ENCODE measurements at places on chromosomes 3 and 15.

- DNase-seq = no peak
Observed at GRCh38 chr3:72329354-72329753, 518.9 kb downstream of the SHQ1 start.

- no peak for DNase-seq
Observed at GRCh38 chr15:94968133-94968532, 736.8 kb downstream of the MCTP2 start.

DNA sequence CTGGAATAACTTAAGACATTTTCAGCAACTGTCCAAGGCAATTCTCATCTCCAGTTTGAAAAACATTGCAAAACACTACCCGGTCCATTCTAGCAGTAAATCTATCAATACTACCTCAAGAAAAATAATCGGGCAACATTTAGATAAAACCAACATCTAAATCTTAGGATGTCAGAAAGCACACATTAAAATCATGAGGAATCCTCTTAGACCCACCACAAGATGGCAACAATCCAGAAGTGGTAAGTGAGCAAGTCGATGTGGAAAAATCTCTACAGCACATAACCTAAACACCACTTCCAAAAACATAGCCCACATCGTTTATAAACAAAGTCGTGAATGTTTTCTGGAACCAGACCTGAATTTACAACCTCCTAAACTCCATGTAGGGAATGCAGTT lies 5.7 kb downstream of the PLCH1 start:
- DNase-seq = no peak

DNA sequence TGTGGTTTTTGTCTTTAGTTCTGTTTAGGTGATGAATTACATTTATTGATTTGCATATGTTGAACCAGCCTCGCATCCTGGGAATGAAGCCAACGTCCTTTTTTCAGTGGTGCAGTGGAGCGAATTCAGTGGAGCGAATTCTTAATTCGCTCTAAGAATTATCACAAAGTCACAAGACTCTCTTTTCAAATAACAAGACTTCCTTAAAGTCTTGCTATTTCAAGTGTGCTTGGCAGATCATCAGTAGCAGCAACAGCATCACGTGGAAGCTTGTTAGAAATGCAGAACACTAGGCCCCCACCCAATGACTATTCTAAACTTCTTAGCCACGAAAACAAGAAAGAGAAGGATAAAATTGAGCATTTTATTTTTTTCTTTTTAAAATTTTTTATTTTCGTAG lies 58.1 kb upstream of the CD200R1L start:
- DNase-seq = no peak

DNA sequence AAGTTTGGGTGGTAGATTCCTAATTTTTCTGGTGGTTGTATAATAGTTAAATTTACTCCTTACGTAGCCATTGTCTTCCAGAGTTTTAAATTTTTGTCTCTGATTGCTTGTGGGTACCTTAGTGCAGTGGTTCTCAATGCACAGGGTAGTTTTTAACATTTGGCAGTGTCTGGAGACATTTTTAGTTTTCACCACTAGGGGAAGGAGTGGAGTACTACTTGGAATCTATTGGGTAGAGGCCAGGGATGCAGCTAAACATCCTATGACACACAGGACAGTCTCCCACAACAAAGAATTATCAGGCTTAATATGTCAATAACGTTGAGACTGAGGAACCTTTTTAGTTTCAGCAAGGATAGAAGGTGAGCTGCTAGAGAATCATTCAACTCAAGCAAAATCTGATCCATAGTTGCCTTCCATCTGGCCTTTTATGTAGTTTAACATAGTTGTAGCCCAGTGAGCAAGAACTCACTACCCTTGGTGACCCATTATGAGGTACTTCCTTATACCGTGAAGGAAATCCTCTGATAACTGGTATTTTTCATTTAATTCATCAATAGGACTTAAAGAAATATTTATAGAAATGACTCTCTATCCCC lies 8.6 kb upstream of the STX19 start:
- no peak for DNase-seq

GRCh38 chr15:49196856-49197255 lies 26.8 kb downstream of the GALK2 start:
- no peak for DNase-seq

GRCh38 chr15:88912500-88912921 lies 668 bp downstream of the MFGE8 start:
- DNase-seq = no peak

GRCh38 chr3:11238880-11239279 lies 33.3 kb upstream of the ATG7 start:
- no peak for DNase-seq

DNA sequence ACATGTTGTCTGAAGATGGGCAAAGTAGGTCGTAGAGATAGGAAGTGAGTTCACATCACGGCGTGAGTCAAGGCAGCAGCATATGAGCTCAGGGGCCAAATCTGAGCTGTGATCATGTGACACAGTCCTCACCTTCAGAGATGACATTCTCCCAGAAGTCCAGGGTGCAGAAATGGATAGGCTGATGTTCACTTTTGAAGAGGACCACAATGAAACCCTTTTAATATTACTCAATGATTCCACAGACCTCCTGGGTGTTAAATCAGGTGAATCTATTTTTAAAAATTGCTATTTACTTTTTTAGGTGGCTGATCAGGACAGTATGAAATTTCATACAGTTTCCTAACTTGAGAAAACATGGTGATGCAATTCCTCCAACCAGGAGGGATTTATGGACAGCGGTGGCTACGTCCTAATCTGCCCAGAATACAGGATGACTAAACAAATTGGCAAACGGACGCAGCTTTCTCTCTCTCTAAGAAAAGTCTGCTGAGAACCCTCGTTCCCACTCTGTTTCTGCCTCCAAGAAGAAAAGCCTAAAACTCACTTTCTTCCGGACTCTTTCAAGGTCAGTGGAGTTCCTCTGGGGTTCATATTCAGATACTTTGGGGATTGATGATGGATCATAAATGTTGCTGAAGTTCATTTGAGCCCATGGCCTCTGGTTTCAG lies 34.4 kb downstream of the B3GNT5 start:
- DNase-seq = no peak

DNA sequence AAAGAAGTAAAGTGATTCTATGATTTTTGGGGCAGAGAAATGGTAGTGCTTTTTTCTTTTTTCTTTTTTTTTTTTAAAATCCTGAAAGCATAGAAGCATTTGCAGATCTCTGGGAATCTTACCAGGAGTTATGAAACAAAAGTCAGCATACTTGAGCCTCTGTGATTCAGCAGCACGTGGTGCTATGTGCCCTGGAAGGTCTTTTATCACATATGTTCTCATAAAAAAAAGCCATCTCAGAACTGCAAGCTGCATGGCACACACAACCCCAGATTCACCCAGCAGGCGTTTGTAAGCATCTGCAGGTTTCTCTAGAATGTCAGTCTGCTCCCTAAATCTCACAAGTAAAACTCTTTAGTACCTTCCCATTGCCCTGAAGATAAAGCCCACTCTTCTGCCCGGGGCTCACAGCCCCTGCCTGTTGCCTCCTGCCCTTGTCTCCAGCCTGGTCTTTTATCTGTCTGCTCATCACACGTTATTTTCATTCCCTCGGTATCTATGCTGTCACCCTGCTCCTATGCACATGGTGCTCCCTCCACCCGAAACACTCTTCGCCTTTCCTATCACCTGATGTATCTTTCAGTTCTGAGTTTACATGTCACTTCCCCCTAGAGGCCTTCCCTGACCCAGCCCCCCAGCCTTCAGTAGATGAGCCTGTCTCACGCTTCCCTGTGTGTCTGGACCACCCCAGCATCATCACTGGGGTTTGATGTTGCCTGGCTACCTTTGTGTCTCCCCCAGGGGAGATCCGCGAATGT lies 72.4 kb downstream of the CHDH start:
- no peak for DNase-seq

DNA sequence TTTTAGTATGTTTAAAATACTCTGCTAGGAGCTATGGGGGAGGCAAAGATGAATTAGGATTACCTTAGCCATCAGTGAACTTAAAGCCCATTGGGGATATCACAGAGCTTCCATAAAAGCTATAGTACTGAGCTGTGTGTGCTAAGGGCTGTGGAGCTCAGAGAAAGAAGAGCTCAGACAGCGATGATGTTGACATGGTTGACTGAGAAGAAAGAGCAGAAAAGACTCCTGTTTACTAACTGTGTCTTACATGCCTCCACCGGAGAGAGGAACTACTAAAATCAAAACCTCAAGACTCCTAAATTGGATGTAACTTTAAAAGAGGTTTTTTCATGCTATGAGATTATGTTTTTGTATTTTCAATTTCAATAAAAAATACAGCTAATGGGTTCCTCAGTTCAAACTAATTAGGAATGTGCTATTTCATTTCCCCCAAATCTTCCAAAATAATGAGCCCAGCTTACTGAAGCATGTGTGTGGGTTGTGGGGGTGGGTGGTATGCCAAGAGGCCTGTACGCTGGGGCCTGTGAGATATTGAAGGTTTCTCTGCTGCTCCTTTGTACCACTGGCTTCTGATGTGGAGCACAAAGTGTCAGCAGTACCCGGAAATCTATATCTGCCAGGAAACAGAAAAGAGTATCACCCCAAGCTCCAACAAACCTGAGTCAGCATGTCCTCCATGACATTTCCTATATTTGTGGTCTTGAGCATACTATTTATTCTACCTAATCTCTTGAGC lies 22.7 kb downstream of the DGKG start:
- DNase-seq = no peak

DNA sequence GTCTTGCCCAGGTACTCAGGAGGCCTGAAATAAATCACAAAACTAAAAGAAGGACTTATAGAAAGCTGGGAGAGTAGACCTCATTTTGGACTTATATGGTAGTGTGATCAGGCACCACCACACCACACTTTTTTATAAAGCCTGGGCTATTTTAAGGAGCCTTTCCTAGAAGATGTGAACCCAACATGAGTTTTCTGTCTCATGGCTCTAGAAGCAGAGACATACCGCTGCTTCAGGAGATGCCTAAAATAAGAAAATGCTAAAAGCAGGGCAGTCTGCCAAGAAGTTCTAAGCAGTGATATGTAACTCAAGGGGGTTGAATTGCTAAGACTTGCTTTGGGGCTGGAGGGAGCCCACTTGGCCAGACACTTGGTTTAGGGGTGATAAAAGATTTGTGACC lies 49.6 kb downstream of the SUMF1 start:
- DNase-seq = no peak
